ENCODE measurements at places on chromosomes 3 and 15.

GRCh38 chr3:11591002-11591355, 52.7 kb downstream of the VGLL4 start:
- DNase-seq: peak; percentile 56

- peak; percentile 0 for DNase-seq
Observed at GRCh38 chr3:64595253-64595694, 92.5 kb downstream of the ADAMTS9 start.

DNA sequence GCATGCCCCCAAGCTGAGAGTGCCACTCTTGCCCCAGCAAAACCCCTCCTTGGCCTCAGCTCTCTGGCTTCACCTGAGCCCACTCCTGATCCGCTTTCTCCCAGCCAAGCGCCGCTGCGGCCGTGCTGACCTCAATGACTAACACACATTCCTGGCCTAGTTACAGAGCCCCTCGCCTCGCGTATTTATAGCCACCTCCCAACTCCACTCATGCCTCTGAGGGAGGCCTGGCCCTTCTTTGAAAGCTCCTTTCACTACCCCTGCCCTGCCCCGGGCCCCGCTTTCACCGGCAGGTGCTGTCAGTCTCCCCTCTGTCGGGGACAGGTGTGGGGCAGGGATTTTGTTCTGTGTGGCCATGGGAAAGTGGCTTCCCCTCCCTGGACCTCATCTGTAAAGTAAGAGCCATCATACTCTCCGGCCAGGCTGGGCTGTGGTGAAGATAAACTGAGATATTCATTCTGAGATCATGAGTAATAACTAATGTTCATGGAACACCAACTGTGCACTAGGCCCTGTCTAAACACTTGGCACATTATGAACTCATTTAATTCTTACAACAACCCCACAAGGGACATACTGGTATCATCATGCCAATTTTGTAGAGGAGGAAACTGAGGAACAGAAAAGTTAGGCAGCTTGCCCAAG, 13.2 kb upstream of the ATP2B2 start:
- peak; percentile 28 for DNase-seq

DNA sequence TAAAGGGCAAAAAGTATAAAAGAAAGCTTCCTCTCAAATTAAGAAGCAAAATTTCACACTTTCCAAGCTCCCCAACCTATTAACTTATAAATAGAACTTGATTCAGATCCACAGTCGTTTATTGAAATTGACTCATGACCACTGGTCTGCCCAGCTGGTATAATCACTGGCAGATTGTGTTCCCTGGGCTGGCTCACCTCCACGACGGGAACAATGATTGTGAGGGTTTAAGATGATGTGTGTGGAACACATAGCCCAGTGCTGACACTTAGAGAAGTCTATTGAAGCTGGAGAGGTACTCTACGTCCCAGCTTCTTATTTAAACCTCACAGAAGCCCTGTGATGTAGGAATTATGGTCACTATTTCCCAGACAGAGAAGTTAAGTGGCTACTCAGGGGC, 90.4 kb downstream of the MB21D2 start:
- DNase-seq: no peak

- DNase-seq: no peak
Observed at GRCh38 chr3:24520101-24520495, 25.4 kb upstream of the THRB start.

DNA sequence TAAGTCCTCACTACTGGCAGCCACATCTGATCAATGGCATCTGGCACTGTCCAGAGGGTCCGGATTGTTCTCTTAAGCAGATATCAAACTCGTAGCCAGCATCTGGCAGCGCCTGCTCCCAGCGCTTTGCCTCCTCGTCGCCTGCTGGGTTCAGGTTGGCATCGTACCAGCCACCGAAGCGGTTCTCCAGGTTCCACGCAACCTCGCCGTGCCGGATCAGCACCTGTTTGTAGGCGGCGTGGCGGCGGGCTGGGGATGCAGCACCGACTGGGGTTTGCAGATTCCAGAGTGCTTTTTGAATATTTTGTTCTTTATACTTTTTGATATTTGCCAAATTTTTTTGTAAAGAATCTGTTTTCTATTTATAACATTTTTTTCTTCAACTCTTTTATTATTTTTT, 111.6 kb downstream of the NR2F2 start:
- DNase-seq: no peak

DNA sequence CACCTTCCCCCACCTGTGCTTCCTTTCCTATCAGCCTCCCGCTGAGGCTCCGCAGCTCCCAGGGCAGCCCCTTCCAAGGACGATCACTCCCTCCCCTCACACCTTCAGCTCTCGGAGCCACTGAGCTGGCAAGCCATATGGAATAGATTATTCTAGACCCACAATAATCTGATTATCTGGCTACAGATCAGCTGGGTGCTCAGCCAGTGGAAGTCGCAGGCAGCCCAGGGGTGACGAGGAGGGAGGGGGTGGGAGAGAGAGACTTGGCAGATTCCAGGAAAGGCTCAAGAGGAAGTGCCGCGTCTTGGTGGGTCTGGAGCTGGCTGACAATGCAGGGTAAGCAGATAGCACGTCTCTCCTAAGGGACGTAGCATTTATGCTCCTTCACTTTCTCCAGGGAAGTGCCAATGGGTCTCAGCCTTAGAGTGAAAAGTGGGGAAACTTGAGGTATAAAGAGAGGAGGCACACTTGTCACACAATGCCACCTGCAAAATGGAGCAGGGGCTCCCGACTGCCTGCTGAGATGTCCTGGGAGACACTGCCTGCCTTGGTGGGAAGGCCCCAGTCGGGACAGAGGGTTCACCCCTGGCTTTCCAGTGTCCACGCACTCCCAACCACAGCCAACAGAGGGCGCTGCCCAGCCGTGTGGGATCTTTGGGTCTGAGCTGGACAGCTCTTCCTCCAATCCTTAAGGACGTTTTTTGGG, 9.4 kb upstream of the MESP1 start:
- peak; percentile 50 for DNase-seq

- DNase-seq: no peak
Observed at GRCh38 chr3:72574144-72574543, 274.1 kb downstream of the SHQ1 start.

DNA sequence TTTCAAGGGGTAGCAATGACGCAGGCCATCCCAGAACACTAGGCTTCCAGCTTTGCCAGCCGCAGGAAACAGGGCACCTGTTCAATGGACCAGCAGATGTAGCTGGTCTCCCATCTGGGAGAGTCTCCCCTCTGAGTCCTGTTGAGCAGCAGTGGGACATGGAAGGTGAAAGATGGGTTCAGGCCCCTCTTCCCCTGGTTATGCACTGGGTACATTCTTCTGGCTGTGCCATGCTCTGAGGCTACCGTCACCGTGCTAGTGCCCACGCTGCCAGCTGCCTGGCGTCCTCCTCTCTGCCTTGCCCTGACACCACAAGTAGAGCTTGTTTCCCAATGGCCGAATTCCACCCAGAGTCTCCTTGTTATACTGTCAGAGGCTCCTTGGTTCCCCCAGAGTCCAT, 63.1 kb downstream of the TLE3 start:
- DNase-seq: no peak

DNA sequence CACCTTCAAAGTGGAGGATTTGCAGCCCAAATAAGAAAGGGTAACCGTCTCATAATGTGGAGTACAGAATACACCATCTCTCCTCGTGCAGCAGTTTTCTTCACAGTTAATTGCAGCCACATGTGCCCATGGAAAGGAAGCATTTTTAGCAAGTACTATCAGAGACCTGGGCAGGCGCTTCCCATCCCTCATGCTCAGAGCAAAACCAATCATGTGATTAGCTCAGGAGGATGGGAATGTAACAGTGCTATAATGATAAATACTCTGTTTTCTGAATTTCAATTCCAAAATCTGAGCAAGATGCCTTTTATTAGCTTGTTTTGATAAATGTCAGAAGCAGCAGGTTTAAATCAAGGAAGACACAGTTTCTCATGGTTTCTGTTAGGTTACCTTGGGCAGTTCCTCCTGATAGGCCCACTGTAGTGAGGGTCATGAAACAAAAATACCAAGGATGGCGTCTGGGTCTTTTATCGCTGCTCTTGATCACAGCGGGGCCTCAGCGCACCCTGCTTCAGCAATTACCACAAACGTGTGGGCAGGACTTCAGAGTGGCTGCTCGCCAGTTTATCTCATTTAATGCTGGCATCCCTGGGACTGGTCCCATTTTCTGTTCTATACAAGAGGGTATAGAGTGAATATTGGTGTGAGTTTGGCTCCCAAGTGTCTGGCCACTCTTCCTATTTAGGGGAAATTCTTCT, 92.6 kb upstream of the VGLL4 start:
- DNase-seq: no peak

DNA sequence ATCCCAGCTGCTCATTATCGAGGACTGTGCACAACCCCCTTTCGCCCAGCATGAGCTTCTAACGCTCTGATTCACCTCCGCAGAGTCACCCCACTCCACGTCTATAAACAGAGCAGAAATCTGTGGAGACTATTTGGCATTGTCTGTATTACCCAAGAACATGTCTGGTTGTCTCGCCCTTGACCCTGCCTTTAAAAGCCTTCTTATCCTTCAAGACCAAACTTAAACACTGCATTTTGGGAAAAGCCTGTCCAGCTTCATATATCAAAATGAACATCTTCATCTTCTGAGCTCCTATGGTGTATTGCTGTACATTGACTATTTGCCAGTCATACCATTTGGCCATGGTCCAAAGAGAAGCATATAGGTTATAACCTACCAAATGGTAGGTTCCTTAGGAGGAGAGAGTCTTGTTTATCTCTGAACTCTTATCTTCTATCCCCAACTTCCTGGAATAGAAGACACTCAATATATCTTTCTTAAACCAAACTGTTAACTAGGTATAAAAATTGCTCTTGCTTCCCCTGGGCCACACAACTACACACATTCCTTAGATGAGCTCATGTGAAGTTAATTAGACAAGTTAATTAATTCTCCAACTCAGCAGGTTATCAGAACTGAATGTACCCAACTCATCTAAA, 90.1 kb downstream of the FBN1 start:
- peak; percentile 89 for DNase-seq

DNA sequence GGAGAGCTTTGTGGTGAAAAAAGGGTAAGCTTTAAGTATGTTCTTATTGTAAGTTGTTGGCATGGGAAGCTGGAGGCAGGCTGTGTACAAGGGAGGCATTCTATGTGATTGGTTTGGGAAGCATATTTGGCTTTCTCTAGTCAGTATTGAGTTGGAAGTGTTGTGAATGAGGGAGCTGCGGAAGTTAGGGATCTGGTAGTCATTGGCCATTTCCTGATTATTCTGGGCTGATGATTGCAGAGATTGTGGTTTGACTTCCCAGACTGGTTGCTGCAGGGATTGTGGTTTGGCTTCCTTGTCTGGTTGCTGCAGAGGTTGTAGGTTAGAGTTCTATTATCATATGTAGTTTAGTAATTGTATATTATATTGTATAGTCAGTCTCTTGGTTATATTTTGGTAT, 21.0 kb downstream of the STXBP5L start:
- DNase-seq: no peak

DNA sequence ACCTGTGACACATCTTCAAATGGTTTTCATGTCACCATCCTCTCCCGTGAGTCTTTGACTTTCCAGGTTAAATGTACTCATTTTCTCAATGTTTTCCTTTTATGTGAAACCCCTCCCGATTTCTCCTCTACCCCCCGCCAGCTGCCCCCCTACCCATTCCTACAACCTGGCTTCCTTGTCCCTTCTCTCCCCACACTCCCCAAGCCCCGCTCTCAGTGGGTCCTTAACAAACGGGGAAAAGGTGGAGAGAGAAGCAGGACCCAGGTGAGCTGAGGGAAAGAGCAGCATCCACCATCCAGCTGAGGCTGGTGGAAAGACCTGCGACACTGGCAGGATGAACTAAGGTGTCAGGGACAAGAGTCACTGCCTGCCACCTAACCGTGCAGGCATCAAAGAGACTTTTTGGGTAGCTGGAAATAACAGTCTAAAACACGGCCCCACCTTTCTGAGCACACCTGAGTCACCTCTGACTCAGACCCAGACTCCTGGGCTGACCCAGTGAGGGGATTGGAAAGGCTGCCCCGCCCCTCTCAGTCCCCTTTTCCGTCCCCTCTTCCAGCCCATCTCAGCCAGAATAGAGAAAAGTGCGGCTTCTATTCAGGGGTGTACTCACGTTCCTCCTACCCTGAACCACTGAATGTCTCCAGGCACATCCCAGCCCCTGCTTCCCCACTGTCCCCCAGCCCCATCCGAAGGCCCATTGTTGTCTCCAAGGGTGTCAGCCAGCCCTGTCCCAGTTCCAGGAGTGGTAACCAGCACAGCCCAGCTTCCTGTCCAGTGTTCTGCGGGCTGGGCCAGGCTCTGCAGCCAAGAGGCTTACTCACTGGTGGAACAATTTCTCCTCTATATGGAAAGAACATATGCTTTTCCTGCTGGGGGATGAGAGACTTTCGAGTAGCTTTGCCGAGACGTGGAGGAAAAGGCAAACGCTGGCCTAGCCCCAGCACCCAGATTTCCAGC, 20.4 kb downstream of the ISG20 start:
- peak; percentile 55 for DNase-seq

DNA sequence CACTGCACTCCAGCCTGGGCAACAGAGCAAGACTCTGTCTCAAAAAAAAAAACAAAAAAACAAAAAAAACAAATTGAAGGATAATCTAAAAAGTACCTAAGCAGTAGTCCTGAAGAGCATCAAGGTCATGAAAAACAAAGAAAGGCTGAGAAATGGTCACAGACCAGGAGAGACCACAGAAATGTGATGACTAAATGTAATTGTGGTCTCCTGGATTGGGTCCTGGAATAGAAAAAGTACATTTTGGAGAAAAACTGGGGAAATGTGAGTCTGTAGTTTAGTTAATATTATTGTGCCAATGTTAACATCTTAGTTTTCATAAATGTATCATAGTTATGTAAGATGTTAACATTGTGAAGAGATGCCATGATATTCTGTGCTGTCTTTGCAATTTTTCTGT, 267.5 kb upstream of the NR2E3 start:
- DNase-seq: no peak

GRCh38 chr15:66154581-66154980, 99.0 kb downstream of the MEGF11 start:
- DNase-seq: no peak

GRCh38 chr3:4562595-4562994, 69.4 kb downstream of the ITPR1 start:
- DNase-seq: no peak

DNA sequence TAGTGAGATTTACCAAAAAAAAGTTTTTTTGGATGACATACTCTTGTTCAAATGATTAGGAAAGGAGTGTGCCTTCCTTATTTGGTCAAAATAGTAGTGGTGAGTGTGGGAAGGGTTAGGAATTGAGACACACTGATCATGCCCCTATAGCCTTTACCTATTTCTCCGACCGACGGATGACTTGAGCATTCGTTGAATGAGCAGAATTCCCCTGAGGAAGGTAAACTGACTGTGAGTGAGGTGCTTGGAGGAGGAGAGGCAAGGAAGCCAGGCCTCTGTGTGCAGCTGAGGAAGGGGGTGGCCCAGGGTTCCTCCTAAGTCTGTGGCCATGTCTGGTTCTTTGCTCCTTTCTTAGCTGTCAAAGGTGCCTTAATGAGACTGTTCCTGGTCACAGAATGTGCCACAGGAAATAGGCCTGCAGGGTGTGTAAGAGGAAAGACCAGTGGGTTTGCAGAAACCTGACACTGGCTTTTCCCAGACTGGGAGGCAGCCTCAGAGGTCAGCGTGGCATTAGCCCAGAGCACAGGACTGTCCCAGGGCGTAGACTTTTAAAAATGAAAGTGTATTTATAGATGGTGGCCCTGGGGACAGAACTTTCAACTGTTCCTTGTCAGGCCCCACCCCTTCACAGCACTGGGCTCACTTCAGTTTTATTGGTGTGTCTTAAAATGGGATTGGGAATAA, 307.7 kb upstream of the C2CD4B start:
- peak; percentile 31 for DNase-seq
